ENCODE measurements at places on chromosomes 2 and 18. TPM values are rescaled to one million over a fixed set of nuclear protein-coding genes. Genes with fewer than 3 reads are reported as not detected.

RESP18 gene
- 7.0 TPM for polyA plus RNA-seq

FTCDNL1 gene
- polyA plus RNA-seq: 2.2 TPM

DLGAP1 gene
- polyA plus RNA-seq: 30.7 TPM

GALNT14 gene
- polyA plus RNA-seq: 25.1 TPM

LRP2 gene
- polyA plus RNA-seq: 3.3 TPM

WDFY1 gene
- 45.4 TPM for polyA plus RNA-seq

INHBB gene
- 10.2 TPM for polyA plus RNA-seq

VWC2L gene
- polyA plus RNA-seq: 7.7 TPM

MARCO gene
- 0.29 TPM for polyA plus RNA-seq

CCDC74B gene
- polyA plus RNA-seq: 23.8 TPM

FAM110C gene
- 7.3 TPM for polyA plus RNA-seq

IL1F10 gene
- polyA plus RNA-seq: not detected

SLC38A11 gene
- 2.2 TPM for polyA plus RNA-seq
